ENCODE measurements at places on chromosomes 1 and 21. TPM values are rescaled to one million over a fixed set of nuclear protein-coding genes. Genes with fewer than 3 reads are reported as not detected.
A peak's percentile ranks its signal among the peaks of the same experiment; 100 is the strongest.

DNA sequence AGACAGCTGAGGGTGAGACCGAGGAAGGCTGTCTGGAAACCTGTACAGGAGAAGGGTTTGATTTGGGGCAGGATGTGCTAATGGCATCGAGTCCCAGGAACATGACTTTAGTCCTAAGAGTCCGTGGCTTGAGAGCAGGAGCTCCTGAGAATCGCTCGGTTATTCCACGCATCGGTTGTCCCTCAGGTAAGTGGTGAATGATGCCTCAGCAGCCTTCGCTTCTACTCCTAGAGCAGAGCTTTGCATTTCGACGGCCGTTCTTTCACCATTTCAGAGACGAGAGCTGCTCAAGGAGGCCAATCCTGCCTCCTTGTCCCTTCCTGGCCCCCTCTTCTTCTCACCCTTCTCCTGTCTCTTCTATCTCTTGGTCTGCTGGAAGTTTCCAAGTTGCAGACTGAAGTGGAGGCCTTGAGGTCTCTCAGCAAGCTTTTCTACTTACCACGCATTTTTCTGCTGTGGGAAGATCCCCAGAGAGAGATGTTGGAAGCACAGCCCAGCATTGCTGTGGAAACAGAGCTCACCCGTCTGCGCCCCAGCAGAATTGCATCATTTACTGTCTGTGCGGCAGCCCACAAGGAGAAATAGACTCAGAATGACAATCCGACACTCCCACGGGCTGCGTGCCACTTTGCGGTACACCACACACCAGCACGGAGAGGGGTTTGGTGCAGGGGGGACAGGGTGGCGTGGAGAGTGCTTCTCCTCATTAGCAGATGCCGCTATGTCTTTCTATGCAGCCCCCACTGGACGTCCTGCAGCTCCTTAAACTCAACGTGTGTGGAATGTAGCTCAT, 270.7 kb upstream of the C1orf174 start:
- no peaks in the 10 kb centered on the region for H3K27me3 ChIP-seq
- no peak overlapping the region for H3K27ac ChIP-seq

GRCh38 chr1:14732728-14733047, 134.2 kb downstream of the KAZN start:
- no peak overlapping the region for H3K4me3 ChIP-seq
- H3K27me3 ChIP-seq, result no peaks in the 10 kb centered on the region
- H3K4me1 ChIP-seq, result no peaks in the 10 kb centered on the region
- no peaks in the 10 kb centered on the region for H3K36me3 ChIP-seq

GRCh38 chr1:92081031-92081430, 886 bp downstream of the BTBD8 start:
- H3K27ac ChIP-seq, result peak overlapping the region; percentile 68
- no peak for DNase-seq
- no peaks in the 10 kb centered on the region for H3K4me1 ChIP-seq

DNA sequence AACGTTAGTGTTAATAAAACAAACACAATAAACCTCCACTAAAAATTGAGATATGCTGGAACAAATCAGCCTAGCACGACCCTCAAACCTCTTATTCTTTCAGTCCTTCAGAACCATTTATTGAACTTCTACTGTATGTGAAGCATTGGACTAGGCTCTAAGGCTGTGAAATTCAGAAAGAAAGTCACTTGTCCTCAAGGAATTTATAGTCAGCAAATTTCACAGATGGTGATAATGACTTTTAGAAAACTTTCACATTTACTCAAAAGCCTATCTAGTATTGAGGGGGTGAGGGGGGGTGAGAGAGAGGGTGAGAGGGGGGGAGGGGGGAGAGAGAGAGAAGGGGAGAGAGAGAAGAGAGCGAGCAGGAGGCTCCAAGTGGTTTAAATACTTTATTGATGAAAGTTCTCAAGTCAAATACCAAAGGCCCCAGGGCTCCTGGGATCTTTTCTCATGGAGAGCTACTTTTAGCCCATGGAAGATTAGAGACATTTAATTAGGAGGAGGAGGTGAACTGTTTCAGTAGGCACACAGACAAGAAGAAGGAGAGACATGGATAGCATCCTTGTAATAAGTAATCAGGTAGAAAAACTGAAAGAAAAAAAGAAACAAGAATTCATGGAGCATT, 66.3 kb upstream of the SSX2IP start:
- DNase-seq, result no peak
- H3K4me3 ChIP-seq, result no peak overlapping the region
- H3K27ac ChIP-seq, result no peak overlapping the region

ITLN2 gene
- 6.4 TPM for total RNA-seq

NBPF20 gene
- 6.9 TPM for total RNA-seq

Measured in testis (tissue), 5 donors.